RPMI8226 (cell line): ENCODE measurements at places on chromosomes 6 and 20.

- no peak for DNase-seq
Observed at GRCh38 chr6:414447-414846, 22.9 kb downstream of the IRF4 start.

DNA sequence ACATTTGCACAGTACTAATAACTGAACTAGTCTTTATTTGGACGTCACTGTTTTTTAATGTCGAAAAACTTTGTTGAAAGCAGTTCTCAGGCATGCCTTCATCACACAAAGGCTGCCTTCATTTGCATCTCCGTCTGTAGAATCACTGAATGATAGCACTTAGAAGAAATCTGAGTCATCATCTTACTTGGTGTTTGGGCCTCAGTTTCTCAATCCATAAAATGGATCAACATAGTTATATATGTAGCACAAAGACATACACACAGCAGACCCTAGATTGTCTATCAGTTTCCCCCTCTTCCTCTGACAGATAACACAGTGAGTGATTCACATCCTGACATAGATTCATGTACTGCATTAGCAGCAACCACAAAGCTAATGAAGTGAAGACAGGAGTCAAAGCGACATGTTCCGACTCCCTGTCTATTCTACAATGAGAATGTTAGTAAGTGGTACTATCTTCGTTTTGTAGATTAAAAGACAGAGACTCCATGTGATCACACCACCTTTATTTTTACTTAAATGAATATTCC, 80.4 kb upstream of the PDE10A start:
- DNase-seq = no peak

DNA sequence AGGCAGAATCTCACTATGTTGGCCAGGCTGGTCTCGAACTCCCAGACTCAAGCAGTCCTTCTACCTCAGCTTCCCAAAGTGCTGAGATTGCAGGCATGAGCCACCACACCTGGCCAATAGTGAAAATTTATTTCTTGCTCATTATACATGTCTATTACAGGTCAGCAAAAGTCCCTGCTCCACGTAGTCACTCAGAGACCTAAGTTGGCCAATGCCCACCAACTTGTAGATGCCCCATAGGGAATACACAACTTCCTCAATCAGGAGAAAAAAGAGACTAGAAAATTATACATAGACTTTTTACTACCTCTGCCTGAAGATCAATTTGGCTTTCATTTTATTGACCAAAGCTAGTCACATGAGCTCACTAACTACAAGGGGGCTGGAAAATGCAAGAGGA, 22.0 kb upstream of the CGA start:
- DNase-seq = no peak

DNA sequence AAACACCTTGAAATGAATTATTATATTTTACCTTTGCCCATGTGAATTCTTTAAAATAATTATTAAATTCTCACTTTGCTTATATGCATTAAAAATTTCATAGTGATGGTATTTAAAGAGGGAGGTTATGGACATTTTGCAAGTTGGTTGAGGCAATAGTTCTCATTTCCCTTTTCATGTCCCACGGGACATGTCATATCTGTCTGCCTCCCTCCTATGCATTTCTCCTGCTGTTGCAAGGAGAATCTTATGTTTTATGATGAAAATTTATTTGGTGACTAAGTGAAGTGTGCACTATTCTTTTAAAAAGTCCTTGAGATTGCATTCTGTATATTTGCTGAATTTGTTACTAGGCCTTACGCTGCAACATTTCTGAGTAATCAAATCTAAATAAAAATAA, 67.2 kb downstream of the UTRN start:
- DNase-seq = no peak

DNA sequence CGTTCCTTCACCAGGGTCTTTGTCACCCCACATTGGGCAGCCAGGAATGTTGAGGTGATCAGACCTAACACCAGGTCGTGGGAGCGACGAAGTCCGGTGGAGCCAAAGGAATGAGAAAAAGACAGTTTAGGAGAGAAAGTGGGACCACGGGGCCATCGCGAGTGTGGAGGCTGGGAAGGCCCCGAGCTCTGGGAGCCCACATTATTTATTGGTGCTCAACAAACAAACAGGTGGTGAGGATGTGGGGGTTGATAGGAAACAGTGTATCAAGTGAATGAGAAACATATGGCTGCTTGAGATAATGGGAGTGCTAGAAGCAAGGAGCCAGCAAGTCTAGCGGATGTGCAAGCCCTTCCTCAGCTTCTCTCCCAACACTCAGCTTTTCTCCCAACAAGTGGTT, 287.1 kb upstream of the SGK1 start:
- DNase-seq = no peak

- DNase-seq = no peak
Observed at GRCh38 chr6:143123941-143124340, 63.3 kb downstream of the AIG1 start.

DNA sequence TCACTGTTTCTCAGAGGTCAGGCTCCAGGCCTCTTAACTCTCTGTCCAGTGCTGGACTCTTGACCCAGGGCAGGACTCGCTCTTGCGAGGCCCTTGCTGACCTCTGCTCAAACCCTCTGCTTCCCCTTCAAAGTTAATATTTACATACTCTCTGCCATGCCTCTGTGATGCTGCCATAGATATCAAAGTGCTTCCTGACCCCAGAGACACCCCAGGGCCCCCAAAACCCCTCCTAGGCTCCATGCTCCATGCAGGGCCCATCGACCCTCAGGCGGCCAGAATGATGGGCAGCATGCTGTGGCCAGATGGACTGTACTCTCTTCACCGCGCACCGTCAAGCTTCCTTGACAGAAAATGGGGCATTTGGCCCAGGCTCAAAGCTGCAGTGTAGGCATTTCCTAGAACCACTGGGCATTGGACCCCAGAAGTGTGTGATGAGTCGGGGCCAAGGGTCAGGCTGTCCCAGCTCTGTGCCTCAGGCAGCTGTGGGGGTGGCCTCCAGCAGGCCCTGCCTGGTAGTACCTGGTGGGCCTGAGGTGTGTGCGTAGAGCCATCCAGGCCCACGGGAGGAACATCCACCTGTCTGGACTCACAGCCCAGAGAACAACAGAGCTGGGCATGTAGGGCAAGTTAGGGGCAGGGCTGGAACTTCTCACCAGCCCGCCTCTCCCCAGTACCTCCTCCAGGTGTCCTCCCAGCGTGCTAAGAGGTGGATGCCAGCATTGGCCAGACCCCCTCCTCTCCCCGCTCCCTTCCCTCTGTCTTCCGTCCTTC, 142.8 kb downstream of the VEGFA start:
- DNase-seq = no peak

GRCh38 chr20:46746956-46747526, 37.6 kb downstream of the SLC2A10 start:
- no peak for DNase-seq

GRCh38 chr6:115958958-115959357, 101.7 kb downstream of the FRK start:
- DNase-seq = no peak

- DNase-seq = no peak
Observed at GRCh38 chr6:2108700-2109306, 136.6 kb downstream of the GMDS start.

DNA sequence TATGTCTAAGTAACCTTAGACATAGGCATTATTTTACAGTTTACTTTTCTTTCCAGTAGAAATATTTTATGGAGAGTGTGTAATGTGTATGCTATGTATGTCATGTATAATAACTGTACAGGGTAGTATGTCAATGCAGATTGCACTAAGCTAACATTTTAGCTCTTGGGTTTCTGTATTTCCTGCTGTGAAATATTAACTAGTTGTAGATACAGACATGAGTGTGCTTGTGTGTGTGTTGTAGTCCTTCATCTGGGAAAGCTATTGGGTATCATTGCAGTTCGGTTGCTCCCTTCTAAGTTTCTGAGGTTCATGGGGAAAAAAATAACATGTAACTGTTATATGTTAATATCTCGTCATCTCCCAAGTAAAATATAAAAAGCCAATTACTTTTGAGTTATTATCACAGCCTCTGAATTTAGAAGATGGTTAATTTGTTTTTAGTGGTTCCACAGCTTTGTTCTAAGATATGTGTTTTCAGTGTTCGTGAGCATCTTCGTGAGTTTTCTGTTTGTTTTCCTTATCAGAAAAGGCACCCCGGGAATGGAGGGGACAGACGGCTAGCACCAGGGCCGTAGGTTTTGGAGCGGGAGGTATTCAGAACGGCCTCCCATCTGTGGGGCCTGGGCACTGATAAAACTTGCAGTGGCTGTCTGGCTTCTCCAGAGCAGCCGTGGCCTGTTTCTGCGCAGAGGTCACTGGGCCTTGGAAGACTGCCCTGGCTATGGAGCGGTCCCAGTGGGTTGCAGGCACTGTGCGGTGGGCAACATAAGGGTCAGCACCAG, 215.0 kb downstream of the ARID1B start:
- DNase-seq = no peak

DNA sequence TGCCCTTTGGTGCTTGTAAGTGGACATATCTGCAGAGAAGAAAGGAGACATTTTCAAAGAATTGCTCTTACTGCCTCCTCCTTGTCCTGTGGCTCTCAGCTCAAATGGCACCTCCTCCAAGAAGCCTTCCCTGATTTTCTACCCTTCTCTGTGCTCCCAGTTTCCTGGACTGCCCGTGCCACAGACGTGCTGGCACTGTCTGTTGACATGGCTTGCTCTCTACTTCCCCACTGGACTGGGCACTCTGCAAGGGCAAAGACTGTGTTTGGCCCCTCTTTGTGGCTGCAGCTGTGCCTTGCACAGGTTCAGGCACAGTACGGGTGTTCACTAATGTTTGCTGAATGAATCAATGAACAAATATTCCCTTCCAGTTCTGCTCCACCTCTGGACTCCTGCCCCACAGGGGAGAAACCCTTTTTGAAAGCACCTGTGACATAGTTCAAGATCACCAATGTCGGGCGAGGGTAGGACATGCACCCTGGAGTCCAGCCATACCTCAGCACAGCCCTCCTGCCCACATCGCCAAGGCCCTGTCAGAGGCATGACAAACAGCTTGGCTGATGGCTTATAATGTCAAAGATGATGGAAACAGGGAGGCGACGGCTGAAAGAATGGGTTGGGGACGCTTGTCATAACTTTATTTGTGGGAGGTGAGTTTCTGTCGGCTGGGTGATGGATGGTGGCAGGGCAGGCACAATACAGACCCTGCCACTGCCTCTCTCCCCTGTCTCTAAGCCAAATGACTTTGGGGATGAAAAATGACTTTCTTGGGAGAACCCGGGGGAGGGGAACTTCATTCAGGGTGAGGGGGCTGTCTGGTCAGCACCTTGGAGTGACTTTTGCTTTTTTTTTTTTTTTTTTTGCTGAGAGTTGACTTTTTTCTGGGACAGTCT, 15.6 kb upstream of the CTNNBL1 start:
- DNase-seq = no peak

DNA sequence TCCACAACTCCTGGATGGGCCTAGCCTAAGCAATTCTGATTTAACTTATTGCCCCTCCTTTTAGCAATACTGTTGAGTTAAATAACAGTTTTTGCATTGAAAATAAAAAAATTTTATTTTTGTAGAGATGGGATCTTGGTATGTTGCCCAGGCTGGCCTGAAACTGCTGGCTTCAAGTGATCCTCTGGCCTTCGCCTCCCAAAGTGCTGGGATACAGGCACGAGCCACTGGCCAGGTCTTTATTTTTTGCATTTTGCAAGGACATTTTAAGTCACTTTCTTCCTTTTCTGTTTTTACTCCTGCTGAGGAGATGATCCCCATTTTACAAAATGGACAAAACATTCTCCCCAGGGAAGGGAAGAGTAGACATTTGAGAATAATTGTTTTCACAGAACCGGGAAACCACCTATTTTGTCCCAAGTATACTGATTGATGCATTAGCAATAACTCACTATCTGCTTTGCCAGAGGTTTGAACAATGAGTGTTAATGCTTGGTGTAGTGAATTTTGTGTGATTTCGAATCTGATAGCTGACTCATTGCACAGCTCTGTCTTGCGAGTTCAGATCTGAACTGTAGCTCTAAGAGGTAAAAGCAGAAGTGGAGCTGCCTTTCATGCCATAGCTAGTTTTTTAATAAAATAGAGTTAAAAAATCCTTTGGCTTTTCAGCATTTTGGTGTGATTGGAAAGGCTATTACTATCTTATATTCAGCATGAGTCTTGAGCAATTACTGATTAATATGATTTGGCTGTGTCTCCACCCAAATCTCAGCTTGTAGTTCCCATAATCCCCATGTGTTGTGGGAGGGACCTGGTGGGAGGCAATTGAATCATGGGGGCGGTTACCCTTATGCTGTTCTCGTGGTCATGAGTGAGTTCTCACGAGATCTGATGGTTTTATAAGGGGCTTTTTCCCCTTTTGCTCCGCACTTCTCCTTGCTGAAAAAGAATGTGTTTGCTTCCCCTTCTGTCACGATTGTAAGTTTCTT, 20.9 kb downstream of the IGF2R start:
- DNase-seq = no peak

DNA sequence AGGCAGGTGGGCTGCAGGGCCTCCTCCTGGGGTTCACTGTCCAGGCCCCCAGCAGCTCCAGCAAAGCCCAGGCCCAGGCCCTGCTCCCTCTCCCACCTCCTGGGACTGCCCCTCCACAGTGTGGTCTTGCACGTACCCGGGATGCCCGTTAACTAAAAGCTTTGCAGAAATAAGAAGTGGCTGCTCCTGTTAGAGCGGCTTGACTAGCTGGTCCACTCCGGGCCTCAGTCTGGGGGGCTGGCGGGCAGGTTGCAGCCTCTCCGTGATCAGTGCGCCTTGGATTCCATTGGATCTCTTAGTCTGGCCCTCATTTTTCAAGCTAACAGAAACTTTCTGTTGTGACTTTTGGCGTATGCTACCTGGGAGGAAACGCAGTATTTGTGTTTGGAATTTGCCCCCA, 26.9 kb downstream of the SLCO4A1 start:
- no peak for DNase-seq

DNA sequence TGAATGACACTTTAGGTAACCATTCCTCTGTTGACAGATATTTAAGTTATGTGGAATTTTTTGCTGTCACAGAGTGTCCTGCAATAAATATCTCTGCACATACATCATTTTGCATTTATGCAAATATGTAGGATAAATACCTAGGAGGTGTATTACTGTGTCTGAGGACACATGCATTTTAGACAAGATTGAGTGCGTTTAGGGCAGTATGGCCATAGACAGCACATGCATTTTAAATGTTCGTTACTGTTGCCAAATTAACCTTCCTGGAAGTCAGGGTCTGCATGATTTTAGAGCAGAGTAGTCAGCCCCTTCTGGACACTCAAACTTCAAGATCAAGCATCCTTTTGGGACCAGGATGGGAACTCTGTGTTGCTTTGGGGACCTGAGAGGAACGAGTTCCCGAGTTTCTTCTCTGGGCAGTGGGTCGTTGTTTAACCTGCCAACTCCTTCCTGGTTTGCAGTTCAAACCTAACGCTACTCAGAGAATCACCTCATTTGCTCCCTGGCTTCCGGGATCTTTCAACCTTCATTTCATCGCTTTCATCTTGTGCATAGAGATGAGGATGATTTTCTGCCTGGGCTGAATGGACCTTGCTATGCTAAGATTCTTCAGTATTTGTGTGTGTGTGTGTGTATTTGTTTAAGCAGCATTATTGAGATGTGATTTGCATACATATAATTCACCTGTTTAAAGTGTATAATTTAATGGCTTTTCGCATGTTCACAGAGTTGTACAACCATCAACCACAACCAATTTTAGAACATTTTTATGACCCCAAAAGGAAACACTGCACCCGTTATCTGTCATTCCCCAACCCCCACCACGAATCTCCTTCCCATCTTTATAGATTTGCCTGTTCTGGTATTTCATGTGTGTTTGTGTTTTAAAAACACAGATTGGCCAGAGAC, 9.8 kb downstream of the BCAS4 start:
- no peak for DNase-seq
